ENCODE measurements at places on chromosomes 5 and 9.

- peak; percentile 78 for DNase-seq
Measured at GRCh38 chr5:160467555-160468362, 46.1 kb downstream of the PTTG1 start.

DNA sequence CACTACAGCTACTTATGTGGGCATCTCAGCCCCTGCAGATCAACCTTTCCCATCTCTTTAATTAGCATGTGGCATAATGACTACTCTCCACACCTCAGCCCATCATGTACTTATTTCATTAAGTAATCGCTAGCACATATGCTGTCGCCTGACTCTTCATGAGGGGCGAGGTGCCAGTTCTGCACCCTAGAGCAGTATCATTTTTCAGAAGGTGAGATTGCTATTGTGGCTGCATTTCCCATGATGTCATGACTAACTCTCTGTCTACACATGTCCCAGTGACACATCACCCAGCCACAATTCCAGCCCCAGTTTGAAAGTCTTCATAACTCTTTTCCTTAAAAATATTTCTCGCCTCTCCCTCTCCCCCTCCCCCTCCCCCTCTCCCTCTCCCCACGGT is 7.6 kb upstream of the F2RL1 start:
- no peak for DNase-seq

DNA sequence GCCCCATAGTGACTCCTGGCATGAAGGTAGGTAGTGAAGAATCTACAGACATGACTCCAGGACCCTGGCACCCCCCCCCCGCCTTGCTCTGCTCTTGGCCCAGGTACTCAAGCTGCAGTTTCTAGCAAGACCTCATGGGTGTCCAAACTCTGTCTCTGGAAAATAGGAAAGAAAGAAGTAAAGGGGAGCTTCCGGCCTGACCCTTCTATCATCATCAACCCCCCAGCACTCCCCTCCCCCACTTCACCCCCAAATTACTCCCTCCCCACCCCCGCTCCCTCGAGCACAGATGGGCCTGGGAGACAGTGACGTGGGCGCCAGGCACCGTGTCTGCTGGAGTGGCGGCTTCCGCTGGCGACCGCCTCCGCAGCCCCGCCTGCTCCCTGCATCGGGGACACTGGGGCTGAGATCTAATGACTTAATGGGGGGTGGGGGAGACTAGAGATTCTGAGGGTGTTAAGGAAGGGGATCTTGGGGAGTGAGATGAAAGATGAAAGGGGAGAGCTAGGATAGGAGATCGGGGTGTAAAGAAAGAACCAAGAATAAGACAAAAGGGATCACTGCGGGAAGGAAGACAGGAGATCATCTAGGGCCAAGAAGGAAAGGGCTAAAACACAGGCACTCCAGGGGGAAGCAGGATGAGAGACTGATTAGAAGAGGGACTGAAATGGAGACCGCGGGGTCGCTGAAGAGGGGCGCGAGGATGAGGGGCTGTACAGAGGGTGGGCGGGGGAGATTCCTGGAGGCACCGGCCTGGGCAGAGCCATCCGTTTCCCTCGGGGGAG is 1.1 kb upstream of the DNAJB5 start:
- no peak for DNase-seq

DNA sequence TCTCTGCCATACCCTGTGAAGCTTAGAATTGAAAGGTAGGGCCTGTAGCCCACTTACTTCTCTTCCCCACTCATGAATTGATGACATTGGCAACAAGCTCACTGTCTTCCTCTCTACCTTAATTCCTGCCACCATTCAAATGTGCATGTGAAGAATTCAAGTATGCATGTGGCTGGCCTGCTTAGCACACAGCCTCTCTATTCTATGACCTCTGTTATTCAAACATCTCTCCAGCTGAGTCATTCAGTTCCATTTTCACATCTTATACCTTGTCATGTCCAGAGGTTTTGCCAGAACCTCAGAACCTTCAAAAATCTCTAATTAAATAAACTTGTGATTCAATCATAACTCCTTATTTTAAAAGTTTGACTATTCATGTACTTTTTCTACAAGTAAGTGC is 114.7 kb upstream of the MAN2A1 start:
- no peak for DNase-seq

DNA sequence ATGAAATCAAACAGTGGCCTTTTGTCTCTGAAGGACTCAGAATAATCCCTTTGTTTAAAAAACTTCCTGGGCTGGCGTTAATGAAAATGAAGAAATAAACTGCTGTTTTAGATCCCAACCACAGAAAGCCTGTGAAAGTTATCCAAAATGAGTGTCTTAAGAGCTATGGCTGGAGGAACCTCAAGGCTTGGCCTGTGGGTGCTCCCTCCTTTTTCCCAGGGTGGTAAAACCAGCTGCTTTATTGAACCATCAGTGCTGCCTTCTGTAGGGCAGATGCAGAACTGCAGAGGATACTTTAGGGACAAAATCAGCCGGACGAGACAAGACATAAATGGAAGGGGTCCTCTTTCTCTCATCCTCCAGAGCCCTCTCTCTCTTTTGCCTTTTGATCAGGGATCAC is 100.9 kb downstream of the SMARCA2 start:
- DNase-seq, result peak; percentile 31

DNA sequence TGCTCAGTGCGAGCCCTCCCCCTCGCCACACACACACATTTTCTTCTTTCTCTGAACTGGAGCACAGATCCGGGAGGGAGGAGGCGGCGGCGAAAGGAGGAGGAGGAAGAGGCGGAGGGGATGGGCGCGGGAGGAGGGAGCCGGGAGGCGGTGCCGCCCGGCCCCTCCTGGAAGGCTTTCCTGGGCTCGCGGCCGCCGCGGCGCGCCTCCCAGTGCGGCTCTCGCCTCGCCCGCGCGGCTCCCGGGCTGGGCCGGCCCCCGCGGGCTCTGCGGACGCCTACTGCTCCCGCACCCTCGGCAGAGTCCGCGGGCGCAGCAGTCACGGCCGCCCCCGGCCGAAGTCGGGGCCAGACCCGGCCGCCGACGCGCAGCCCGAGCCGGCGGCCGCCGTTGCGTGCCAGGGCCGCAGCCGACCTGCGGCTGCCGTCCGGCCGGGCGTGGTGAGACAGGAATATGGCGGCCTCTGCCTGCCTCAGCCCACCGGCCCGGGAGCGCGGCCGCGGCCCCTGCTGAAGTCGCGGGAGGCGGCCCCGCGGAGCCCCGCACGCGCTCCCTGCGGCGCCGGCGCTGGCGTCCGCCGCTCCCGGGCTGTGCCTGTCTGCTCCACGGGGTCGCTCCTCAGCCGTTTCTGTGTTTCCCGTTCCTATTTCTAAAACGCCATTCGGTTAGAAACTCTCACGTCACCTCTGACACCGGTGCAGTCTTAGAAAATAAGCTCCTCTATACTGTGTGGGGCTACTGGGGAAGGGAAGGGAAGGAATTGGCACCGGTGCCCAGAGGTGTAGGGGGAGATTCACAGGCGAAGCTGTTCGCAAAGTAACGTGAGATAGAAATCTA is 500 bp upstream of the GNAQ start:
- DNase-seq, result peak; percentile 94

DNA sequence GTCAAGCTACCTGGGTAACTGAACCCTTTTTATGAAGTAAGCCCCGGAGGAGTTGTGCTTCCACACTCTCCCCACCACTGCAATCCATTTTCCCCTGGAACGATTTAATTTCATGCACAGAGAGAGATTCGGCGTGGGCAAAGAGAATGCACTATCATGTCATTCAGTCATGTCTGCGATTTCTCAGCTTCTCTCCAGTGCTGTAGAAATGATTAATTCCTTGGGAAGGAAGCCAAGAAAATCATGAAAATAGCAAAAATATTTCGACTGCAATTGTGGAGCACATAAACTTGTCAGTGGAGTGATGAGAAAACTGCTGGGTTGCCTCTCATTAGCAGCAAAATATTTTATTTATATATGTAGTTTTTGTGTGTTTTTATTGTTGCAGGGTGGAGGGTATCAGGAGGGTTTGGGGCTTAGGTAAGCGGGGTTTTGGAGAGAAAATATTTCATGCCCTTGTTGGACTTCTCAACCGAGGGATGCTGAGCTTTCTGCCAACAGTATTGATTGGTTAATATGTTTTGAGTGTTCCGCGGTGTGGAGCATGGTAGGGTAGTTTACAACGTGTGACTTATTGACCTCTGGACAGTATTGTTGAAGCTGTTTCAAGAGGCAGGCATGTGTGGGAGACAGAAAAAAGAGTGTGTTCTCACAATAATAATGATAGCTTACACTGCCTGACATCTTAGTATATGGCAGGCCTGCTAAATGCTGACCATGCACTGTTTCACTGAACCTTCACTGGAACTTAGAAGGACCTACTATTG is 69.3 kb downstream of the SGCD start:
- DNase-seq, result no peak

DNA sequence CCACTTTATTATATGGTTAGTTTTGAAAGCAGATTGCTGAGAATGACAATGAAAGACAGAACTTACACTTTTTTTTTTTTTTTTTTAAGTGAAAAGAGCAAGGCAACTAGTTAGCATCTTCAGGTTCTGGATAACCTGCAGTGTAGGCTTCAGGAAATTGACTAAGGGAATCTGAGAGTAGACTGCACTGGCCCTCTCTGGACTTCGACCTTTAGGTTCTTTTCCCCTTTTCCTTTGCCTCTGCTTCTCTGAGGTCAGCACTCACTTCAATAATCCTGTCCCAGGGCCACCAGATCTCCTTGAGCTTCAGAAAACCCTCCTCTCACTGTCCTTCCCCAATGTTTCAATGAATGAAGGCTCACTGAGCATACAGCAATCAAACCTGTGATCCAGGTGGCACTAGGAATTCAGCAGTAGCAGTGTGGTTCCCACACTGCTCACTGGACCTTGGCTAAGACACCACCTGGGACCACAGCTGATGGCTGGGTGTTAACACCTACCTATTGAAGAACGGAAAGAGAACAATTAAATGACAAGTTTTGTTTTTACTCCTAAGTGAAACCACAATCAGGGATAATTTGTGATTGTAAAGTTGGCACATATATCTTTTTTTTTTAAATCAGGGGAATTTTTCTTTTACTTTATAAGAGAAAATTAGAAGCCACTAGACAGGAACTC is 85.8 kb upstream of the IL6ST start:
- DNase-seq, result no peak

DNA sequence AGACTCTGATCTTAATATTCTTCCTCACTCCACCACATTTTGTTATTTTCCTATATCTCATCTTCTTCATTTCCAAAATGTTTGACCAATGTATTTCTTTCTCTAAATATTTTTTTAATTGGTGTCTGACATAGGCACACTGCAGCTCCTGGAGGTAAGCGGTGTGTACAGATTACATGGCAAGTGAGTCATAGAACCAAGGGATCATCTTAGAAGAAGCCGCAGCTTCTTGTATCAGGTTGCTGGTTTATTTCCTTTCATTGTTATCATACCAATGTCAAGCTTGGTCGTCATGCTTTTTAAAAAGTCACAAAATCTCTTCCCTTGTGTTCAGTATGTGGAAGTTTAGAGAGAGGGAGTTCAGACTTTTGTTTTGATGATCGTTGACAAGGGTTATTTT is 526.1 kb upstream of the CDH18 start:
- no peak for DNase-seq

- DNase-seq, result no peak
Measured at GRCh38 chr9:13444245-13445102, 165.0 kb upstream of the MPDZ start.

GRCh38 chr5:150670948-150671310 is 9.9 kb downstream of the MYOZ3 start:
- DNase-seq, result no peak

GRCh38 chr5:15550502-15551112 is 50.6 kb downstream of the FBXL7 start:
- DNase-seq, result no peak

DNA sequence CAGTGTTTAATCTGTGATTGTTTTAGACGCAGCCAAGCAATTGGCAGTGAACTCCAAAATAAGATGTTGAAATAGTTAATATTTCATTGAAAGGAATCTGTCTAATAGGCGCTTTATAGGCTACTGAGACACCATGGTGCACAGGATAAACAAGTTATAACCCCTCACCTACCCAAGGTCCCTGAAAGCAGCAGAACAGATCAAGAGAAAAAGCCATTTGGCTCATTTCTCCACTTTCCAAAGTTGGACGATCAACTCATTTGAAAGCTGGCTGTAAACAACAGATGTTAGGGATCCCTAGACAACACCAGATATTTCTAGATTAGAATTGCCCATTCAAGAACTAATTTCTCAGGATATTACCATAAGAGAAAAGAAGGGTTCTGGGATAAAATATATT is 4.9 kb downstream of the PUM3 start:
- no peak for DNase-seq

DNA sequence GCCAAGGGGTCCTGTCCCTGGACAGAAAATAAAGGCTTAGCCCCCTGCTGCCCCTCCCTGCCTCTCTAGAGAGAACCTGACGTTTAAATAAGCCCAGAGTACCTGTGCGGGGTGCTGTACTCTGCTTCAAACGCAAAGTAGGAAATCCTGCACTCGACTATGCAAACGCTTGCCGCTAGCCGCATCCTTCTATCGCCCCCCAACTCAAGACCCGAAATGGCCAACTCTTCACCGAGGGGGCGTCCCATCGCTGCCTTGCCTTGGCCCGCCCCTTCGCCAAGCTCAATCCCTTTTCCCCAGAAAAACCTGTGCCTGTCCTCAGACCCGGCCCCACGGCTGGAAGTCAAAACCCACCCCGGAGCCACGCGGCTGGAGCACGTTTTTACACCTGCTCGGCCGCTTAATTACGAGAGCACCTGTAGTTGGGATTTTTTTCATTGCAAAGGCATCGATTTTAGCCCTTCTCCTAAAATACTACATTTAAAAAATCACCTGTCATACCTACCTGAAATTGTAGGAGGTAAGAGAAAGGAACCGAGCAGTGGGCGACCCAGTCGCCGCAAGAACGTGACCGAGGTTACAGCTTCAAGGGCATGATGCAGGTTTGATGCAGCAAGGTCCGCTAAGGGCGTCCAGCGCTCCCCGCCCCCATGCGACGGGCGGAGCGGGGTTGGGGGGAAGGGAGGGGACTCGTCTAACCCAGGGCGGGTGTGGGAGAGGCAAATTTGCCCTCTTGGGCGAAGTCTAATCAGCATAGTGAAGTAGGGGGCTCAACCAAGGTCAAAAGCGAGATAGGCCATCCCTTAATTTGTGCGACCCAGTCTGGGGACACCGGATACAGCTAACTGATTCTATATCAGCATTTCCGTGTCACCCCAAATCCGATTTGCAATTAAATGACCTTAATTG is 3.5 kb downstream of the ELAVL2 start:
- no peak for DNase-seq

DNA sequence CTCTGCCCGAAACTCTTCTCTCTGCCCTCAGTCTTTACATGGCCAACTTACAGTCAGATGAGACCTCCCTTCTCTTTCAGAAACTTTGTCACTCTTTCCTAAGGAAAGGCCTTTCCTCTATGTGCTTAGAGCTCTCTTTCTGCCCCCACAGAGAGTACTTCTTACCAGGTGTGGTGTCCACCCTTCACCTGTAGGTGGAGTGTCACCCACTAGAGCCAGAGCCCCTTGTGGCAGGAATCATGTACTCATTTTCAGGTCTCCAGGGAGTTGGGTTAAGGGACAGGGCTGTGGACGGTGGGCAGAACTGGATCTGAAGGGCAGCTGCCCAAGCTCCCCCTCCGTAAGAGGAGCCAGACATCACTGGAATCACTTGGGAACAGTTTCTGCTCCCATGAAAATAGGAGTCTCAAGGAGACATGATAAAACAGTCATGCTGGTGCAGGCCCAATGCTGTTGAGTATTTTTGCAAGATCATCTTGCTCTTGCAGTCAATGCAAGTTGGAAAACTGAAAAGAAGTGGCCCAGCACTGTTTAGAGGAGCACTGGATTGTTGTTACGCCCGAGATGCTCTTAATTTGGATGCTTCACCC is 436.7 kb downstream of the ZSWIM6 start:
- peak; percentile 18 for DNase-seq
